NK-92 treated with Interleukin-12 subunit alpha and Interleukin-12 subunit beta, amount 100 ng/mL, for 24 hours (cell line): ENCODE measurements at places on chromosomes 5 and 9.

DNA sequence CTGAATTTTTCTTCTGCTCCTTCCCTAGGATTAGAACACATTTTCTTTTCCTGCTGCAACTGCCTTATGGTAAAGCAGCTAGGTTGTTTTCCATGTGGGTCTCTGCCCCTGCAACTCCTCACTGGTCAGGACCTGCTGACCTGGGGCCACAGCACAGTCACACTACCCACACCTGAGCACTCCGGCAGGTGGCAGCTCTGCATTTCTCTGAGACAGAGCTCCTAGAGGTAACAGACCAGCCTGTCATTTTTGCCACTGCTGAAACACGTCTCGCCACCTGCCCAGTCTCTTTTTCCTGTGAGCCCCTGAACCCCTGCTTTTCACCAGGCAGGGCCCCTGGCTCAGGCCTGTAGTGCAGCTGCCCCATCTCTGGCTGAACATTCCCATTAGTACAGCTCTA lies 609.6 kb downstream of the HINT1 start:
- DNase-seq: no peak

GRCh38 chr5:151072630-151073025 lies 8.2 kb downstream of the TNIP1 start:
- DNase-seq: no peak

- DNase-seq: peak; percentile 44
These were observed 121.6 kb downstream of the FBXL17 start for GRCh38 chr5:108260117-108260857.

- no peak for DNase-seq
These were observed 605.1 kb upstream of the KLF4 start for GRCh38 chr9:108094676-108094993.

GRCh38 chr9:3371842-3372241 lies 154.0 kb downstream of the RFX3 start:
- no peak for DNase-seq

- peak; percentile 15 for DNase-seq
These were observed 84.4 kb upstream of the SPIN1 start for GRCh38 chr9:88303721-88304451.

- no peak for DNase-seq
These were observed 73.2 kb downstream of the SNCAIP start for GRCh38 chr5:122385286-122385685.

DNA sequence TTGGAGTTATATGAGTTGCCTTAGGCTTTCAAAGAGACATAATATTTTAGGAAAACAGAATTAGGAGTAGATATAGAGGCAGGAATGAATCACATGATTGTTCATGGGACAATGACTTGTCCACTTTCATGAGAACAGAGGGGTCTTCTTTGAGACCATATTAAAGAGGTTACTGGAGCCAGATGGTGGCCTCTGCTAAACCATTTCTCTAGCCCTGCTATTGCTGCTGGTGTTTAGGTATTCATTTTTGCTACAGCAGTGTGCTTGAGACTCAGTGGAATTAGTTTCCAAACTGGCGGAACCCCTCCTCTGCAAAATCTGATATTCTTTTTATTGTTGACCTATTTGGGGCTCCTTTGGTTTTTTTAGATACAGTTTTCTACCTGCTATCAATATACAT lies 31.3 kb downstream of the GRAMD2B start:
- DNase-seq: no peak

- DNase-seq: no peak
These were observed 412.8 kb upstream of the PIK3R1 start for GRCh38 chr5:67802766-67803165.

DNA sequence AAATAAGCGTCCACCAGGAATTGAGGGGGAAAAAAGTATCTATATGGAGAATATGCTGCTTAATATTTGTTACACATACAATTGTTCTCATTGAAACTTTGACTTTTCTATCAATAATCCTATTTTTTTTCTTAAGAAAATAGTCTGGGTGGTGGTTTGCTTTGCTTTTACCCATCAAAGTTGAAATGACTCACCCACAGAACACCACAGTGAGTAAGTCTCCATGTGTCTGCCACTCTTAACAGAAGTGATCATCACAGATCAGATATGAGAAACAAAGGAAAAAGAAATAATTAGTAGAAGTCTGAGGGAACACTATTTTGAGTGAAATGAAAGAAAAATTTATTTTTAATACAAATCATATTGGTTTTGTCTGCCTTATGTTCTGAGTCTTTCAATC lies 742.8 kb downstream of the CDH9 start:
- DNase-seq: no peak

GRCh38 chr9:21398955-21399489 lies 9.9 kb upstream of the IFNA8 start:
- no peak for DNase-seq

GRCh38 chr5:157761690-157762621 lies 18.4 kb downstream of the LSM11 start:
- DNase-seq: no peak

DNA sequence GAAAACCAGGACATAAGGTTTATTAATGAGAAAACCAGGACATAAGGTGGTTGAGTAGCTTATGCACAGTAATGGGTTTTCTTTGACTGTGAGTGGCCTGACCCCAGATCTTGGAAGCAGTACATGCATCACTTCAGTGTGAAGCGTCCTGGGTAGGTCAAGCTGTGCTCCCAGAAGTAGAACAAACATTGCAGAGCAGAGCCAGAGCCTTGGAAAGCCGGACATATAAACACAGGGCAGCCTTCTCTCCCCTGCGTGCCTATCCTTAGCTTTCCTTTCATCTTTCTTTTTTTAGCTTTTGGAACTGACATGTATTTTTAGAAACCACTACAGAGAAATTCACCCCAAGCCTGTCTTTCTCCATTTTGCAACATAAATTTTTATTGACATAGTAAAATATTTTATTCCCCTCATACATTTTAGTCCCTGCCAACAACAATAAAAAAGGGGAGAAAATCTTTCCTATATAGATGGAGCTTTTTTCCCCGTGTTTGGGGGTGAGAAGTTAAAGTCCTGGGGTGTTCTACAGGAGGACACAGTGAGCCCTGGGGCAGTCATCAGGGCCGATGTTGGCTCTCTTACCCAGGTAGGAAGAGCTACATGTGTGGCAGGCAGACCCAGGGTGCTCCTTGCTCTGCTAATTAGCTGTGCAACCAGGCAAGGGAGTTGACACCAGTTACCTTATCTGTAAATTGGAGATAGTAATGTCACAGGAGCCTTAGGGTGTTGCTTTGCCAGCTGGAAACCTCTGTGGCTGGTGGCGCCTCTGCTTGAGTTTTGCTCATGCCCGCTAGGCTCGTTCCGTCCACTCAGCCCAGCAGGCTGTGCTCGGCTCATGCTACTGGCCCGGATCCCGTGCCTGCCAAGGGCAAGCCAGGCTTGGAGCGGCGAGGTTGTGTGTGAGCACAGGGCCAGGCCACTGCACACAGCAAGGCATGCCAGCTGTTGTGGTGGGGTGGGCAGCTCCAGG lies 389.6 kb downstream of the KDM4C start:
- DNase-seq: no peak

- no peak for DNase-seq
These were observed 81.8 kb downstream of the SEMA6A start for GRCh38 chr5:116492776-116493175.

DNA sequence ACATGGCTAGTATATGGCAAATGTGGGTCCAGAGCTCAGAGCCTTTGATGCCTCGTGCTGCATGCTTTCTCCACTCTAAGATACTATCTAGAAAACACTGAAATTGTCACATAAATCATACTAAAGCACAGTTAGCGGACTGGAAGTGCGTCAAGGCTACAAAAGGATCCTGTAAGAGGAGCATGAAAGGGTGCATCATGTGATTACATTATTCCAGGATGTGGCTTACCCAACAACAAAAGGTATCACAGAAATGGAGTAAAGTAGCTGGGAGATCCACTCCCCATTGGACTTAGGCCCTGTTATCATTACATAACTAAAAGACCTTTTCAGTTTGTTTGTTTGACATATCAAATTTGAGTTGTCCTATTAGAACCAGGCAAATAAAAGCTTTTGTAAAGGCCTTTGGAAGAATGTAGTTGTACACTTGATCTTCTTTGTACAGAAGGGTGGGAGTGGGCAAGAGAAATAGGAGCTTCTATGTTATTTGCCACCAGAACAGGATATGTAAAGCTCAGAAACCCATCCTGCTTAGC lies 6.9 kb downstream of the SLC31A1 start:
- DNase-seq: no peak

DNA sequence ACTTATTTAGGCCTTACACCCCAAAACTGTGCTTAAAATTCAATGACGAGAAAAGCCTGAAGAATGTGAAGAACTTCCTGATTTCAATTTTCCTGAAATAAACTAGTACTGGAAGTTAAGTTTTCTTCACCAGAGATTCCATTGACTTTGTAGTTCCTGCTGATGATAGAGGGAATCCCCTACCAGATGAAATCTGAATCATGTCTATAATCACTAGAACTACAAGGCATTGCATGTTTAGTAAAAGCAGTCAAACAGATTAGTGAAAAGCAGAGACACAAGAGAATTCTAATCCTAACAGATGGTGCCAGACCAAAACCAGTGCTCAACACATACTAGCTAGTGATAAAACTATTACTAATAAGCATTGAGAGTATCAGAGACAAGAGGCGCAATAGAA lies 130.0 kb downstream of the PDE4D start:
- no peak for DNase-seq

GRCh38 chr5:21254161-21254560 lies 1266.2 kb upstream of the CDH18 start:
- no peak for DNase-seq

GRCh38 chr9:98775831-98776441 lies 20.4 kb downstream of the ANKS6 start:
- DNase-seq: peak; percentile 28

GRCh38 chr9:114591849-114592248 lies 4.3 kb downstream of the ATP6V1G1 start:
- no peak for DNase-seq

GRCh38 chr5:54362434-54362833 lies 52.1 kb upstream of the ARL15 start:
- no peak for DNase-seq

DNA sequence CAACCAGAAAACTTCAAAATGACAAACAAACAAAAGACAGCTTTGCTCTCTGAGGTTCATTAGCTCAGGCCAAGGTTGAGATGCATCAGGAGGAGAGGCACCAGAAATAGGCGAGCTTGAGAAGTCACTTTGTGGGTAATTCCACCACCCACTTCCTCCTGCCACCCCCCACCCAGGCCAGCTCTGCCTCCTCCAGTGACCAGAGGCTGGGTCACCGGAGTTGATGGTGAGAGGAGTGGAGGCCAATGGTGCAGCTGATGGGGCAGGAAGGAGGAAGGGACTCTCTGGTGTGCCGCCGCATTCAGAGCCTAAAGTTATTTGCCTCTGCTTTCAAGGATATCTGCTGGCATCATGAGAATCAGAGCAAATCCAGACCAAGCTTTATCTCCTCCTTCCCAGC lies 73.8 kb upstream of the ASTN2 start:
- DNase-seq: no peak

DNA sequence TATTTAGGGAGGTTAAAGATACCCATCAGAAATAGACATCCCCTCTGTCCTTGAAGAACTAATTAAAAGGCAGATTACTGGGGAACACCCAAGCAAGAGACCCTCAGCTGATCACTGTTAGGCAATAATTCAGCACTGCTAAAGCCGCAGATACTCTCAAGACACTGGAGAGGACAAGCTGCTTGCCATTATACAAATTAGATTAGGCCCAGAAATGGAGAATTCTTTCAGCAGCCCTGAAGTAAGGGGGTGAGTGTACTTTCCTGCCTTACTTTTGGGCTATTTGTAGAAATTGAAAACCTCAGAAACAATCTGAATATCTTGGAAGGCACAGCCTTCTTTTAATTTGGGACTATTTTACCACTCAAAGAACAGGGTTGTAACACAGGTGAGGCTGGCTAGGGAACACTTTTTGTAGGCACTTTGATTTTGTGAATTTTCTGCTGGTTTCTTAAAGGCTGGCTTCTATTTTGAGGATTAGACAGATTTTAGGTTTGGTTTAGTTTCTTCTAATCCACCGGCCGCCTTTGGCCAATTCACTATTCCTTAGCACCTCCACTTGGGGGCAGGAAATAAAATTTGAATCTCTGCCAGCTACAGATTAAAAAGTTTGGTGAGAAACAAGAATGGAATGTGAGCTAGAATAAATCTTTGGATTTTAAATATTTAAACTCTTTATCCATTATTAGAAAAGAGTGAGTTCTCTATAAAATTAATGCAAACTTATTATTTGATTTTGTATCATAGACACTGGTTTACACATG lies 106.0 kb downstream of the SMARCA2 start:
- no peak for DNase-seq

DNA sequence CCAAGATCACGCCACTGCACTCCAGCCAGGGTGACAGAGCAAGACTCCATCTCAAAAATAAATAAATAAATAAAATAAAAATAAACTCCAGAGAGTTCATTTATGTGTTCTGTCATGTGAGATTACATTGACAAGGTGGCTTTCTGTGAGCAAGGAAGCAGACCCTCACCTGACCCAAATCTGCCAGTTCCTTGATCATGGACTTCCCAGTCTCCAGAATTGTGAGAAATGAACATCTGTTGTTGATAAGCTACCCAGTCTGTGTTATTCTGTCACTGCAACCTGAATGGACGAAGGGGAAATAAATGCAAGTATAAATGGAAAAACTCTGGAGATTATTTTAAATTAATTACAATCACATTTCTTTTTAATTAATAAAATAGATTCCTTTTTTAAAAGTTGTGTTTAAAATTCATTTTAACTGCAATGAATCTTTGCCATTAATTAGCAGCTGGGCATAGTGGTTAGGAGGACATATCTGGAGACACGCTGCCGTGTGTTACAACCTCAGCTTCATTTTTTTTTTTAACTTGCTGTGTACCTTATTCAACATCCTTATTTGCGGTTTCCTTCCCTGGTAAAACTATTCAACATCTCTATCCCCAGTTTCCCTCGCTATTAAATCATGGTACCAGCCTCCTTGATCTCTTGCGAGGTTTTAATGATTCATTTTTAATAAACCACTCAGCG lies 376.4 kb downstream of the CHSY3 start:
- DNase-seq: no peak

DNA sequence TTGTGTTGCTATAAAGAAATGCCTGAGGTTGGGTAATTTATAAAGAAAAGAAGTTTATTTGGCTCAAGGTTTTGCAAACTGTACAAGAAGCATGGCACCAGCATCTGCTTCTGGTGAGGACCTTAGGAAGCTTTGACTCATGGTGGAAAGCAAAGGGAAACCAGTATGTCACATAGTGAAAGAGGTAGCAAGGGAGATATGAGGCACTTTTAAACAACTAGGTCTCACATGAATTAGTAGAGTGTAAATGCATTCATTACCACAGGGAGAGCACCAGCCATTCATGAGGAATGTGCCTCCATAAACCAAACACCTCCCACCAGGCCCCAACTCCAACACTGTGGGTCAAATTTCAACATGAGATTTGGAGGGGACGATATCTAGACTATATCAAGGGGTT lies 40.8 kb downstream of the OR2Y1 start:
- no peak for DNase-seq

GRCh38 chr5:15694696-15695214 lies 194.8 kb downstream of the FBXL7 start:
- DNase-seq: no peak

- DNase-seq: no peak
These were observed 94.6 kb upstream of the PTCH1 start for GRCh38 chr9:95611354-95611753.

GRCh38 chr5:123997064-123997461 lies 485.1 kb downstream of the CSNK1G3 start:
- no peak for DNase-seq

GRCh38 chr9:133926165-133926856 lies 65.8 kb downstream of the VAV2 start:
- DNase-seq: no peak
